ENCODE measurements at places on chromosomes 4 and X.

DNA sequence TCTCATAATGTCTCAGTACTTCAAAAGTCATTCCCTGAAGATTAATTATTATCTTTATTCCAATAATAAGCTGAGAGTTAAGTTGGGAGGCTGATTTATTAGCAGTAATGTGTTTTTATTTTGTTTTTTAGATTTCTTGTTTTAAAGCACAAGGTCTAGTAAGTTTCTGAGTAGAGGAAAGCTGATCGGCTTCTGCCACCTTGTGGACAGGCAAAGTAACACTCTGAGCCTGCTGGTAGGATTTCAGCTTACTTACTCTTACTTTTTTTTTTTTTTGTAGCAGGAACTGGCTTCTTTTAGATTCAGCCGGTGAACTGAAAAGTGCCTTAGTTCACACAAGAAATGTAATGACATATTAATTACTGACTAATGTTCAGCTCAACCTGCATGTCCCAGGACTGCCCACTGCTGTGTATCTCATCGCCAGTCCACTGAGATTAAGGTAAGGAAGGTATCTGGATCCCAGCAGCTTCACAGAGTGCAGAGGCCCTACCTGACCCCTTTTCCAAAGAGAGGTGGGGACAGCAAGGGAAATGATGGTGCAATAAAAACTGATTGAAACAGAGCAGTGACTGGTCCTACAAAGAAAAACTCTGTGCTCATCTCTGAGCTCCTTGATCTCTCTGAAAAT, 126.5 kb downstream of the ADGRA3 start:
- no peak for DNase-seq

DNA sequence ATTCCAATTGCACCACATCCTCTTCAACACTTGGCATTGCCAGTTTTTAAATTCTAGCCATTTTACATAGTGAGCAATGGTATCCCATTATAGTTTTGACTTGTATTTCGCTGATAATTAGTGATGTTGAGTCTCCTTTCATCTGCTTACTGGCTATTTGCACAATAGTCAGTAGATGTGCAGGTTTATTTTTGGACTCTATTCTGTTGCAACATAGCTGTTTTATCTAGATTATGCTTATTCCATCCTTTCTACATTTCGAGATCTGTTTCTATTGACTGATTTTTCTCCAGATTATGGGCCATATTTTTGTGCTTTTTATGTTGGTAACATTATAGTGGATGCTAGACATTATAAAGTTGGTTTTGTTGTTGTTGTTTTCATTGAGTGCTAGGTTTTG, 106.1 kb downstream of the WWC2 start:
- no peak for DNase-seq

DNA sequence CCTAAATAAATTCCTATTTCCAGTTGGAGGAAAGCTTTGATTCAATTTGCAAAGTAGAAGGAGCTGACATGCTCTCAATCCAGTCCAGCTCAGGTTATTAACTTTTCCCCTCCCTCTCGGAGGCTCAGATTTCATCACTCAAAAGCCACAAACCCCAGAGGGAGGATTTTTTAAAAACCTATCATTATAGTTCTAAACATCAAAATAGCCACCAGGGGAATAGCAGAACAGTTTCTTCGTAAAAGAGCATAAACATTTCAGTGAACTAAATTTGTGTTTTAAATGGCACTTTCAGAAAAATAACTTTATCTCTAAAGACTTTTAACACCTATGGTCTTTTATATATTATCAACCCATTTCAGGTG, 8.8 kb downstream of the GPRIN3 start:
- no peak for DNase-seq

- no peak for DNase-seq
Observed at GRCh38 chrX:101759000-101759399, 99.3 kb upstream of the ARMCX2 start.

- DNase-seq: peak; percentile 80
Observed at GRCh38 chr4:35934320-35934981, 309.9 kb downstream of the ARAP2 start.

- DNase-seq: no peak
Observed at GRCh38 chrX:123731987-123732669, 724 bp downstream of the THOC2 start.

DNA sequence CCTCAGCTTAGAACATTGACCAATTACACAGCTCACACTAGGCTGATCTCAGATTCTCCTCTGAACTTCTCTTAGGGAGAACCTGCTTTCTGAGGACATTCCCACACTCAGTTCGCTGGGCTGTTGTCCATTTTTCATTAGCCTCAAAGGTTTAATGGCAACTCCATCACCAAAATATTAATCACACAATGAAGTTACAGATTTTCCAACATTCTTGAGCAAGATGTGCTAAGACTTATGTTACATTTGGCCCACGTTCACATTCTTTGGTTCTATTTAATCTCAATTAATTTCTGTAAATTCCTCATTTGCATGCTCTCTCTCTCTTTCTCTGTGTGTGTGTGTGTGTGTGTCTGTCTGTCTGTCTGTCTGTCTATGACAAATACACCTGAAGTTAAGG, 82.3 kb upstream of the EDNRA start:
- no peak for DNase-seq

DNA sequence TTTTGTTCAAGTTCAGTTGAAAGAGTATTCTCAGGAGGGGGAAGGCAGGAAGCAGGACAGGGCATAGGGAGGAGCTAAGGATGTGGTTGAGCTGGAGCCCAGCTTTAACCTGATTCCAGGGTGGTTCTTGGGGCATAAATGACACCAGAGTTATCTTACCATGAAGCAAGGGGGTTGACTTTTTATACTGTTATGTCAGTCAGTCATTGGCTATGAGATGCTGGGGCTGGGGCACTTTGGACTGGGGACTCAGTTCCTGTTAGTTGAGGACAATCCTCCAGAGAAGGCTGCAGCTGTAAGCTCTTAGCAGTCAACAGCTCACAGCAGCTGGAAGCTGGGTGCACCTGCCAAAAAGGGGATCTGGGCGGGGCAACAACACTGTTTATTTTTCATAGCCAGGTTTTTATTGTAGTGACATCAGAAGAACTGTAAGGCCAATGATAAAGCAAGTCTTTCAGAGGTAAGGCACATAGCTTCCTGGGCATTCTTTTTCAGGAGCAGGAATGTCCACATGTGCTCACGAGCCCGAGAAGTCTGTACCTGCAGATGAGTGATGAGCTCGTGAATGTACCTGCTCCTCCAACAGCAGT, 78.5 kb downstream of the MID1IP1 start:
- no peak for DNase-seq

GRCh38 chrX:8737883-8738282, 5.9 kb upstream of the ANOS1 start:
- DNase-seq: no peak

- peak; percentile 59 for DNase-seq
Observed at GRCh38 chrX:31711166-31711565, 639.3 kb upstream of the FTHL17 start.

- no peak for DNase-seq
Observed at GRCh38 chr4:83917572-83917971, 381.7 kb downstream of the GPAT3 start.

GRCh38 chrX:109660435-109661143, 35.6 kb upstream of the KCNE5 start:
- no peak for DNase-seq

DNA sequence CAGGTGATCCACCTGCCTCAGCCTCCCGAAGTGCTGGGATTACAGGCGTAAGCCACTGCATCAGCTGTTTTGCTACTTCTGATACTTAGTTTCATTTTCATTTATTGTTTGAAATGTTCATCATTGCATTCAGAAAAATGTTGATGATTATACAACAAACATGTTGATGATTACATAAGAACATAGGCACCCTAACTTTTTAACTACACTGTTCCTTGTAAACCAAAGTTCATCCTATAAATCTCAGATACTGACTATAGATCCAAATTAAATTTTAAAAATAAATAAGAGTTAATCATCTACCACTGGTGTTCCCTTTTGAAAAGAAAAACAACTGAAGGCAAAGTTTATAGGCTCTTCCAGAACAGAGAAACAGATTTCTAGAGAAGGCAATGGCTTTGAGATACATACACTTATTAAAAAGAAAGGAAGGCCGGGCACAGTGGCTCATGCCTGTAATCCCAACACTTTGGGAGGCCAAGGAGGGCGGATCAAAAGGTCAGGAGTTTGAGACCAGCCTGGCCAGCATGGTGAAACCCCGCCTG, 23.4 kb downstream of the TRIM75 start:
- DNase-seq: no peak

DNA sequence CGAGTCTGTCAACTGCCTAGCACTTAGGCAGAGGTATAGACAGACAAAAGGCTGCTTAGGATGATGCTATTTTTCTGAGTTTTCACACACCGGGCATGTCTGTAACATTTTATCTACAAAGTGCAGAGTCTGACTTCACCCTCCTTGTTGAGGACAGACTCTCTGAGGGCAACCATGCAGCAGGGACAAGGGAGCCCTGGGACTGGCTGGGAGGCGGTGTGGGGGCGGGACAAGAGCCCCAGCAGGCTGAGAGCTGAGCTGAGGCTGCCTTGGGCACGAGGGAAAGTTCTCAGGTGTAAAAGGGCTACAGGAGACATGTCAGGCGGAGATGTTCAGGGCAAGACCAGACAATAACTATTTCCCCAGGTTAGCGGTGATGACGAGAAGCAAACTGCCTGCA, 81.6 kb downstream of the GATB start:
- DNase-seq: no peak

DNA sequence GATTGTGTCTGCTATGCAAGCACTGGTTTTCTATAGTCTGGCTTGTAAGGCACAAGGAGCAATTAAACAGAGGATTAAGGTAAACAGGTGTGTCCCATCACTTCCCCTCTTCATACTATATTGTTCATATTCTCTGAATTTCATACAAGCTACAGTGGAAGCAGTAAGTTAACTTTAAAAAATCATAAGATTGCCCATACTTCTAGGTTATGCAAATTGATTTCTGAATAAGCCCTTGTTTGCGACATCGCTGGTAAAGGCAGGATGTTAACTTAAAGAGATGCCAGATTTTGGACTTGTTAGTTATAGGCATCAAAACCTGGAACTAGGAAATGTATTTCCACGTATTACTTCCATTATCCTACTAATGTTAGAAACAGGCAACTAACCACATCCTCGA, 1.0 kb upstream of the TMEM131L start:
- DNase-seq: no peak

- no peak for DNase-seq
Observed at GRCh38 chrX:69290292-69290691, 125.0 kb upstream of the PJA1 start.

DNA sequence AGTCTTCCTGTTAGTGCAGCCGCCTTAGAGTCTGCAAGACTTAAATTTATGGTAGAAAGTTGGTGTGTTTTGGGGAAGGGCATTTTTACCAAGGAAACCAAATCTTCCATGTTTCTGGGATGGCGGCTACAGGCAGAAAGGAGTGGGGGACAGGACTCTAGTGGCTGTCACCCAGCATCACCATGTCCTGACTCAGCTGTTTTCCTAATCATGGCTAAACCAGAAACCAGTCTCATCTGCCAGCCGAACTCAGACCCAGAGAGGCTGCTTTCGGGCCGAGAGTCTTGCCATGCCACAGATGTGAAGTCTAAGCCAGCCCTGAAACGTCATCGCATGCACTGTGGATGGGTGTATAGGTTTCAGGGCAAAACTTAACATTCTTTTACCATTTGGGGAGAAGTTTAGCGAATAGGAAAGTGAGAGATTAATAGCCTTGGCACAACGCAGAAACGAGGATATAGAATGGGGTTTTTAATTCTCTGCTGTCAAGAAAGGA, 109.6 kb downstream of the ENPP6 start:
- no peak for DNase-seq

DNA sequence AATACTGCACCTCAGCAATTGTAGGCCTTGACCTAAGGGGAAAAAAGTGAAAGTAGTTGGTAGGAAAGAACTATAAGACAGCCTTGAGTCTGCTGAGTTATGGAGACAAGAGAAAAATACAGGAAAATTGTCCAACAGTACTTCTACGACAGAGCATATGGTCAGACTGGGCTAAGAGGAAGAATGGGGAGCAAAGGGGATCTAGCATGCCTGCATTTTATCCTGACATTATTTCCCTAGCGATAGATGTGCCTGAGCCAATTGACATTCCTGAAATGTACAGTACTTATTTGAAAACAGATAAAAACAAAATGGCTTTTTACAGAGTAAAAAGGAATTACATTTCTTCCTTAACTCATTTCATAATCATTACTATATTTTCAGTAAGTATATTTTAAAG, 22.2 kb downstream of the GUCY1A1 start:
- no peak for DNase-seq

All from NCI-H446 (cell line).